ENCODE measurements at places on chromosomes 2 and 18.
A peak's percentile ranks its signal among the peaks of the same experiment; 100 is the strongest.

DNA sequence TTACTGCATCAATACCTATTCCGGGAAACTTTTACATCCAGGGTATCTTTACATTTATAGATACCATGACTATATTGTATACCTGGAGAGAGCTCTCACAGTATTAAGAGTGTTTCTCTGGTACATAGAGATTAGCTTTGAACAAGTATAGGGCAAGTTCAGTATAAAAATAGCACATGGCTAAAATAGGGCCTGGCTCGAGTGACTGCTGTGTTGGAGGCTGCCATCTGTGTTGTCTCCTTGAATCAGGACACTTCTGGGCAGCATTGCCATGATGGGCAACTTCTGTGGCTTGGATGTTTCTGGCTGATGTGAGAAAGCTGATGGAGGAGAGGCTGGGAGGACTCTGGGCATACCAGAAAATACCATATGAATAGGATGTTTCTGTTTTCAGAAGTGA is 18.7 kb downstream of the ARHGAP28 start:
- no peak for DNase-seq

DNA sequence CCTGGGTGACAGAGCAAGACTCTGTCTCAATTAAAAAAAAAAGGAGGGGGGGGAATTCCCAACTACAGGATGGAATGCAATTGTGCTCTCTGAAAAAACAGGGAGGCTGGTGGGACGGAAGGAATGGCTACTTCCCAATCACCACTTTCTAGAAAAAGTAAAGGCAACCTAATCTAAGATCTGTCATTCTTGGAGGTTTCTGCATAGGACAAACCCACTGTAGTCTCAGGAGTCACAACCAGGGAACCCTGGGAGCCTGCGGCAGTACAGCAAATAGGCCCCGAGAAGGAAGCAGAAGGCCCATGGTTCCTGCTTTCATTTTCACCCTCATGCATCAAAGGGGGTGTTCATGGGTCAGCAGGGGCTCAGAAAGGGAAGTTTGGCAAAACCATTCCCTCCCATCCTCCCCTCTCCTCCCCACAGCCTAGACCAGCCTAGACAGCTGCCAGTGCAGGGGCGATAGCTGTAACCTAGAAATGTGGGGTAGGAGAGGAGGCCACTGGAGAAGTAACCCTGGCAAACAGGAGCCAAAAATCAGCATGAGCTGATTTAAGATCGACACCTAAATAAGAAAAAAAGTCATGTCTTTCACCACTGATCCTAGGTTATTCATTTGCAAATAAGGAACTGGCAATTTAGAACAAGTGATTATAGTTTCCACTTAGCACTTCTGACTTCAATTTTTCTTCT is 48.0 kb downstream of the TRABD2A start:
- DNase-seq = peak; percentile 67

- no peak for DNase-seq
These were observed 14.6 kb upstream of the SEMA4C start for GRCh38 chr2:96884299-96885094.

DNA sequence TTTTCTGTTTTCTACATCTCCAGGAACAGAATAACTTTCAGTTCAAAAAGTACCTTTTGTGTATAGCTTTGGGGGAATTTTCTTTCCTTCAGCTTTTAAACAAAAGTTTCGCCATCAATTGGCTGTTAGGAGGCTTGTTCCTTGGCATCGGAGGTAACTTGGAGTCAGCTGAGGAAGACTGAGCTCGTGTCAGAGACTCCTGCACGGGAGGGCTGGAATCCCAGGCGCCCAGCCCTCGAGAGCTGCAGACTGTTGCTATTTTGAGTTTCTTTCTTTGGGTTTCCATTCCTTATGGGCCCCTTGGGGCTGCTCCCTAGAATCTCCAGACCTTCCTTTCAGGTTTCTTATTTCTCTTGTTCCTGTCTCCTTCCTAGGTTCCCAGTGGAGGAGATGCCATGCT is 8.1 kb downstream of the EMILIN2 start:
- DNase-seq = no peak

- DNase-seq = peak; percentile 23
These were observed 31.4 kb upstream of the CHN1 start for GRCh38 chr2:175036582-175037018.

- no peak for DNase-seq
These were observed 191.8 kb upstream of the HNMT start for GRCh38 chr2:137772451-137772850.

Measured in globus pallidus (tissue), 1 donor.